ENCODE measurements at places on chromosomes 3 and 15.

DNA sequence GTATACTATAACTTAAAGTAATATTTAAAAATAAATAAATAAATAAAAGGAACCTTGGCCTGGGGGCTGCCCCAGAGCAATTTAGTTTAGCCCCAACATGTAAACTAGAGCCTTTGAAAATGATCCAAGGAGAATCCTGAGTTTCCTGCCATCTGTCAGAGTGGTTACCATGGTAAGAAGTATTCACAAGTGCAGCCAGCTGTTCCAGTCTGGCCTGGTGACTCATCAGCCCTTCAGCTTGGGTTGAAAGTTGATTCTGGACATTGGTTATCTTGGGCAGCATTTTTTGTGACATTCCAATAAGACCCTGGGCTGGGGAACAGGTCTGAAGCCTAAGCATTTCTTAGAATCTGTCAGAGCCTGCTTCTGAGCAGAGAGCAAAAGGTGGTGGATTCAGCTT, 72.7 kb upstream of the LRTM1 start:
- peak; percentile 7 for DNase-seq

DNA sequence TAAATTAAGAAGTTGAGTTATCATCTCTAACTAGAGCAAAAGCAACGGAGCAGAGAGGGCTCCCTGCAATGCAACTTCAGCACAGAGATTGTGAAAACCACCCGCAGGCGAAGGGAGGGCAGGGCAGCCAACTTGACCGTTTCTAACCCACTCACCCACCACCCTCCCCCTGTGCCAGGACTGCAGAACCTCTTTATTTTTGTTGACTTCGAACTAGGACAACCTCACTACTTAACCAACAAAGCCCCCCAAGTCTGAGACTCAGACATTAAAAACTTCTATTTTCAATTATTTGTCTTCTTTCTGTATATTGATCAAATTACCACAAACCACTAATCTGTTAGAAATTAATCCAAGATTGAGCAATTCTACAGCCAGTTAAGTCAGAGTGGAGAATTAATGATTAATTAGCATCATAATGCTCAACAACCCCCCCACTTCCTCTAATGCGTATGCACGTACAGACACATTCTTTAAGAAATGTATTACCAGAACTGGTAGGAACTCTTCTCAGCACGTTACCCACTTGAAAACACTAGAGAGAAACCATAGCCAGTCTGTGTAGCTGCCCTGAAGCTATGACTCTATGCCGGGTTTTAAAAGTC, 2.0 kb downstream of the MGLL start:
- DNase-seq: no peak

GRCh38 chr3:175346573-175347356, 487.6 kb downstream of the NAALADL2 start:
- DNase-seq: peak; percentile 57

- DNase-seq: no peak
These were observed 352.5 kb upstream of the C2CD4B start for GRCh38 chr15:62517541-62517940.

DNA sequence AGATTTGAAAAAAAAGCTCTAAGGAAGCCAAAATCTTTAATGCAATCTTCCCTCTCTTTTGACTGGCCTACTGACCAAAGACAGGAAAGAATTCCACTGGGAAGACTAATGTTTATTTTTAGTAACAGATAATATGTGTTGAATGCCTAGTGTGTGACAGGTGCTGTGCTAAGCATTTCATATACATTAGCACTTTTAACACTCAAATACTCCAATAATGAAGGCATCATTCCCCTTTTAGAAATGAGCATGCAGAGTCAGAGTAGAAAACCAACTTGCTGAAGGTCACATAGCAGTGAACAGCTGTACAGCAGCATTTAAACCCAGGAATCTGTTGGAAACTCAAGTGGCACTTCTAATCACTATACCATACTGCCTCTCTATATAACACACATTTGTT, 170.6 kb downstream of the MINAR1 start:
- DNase-seq: no peak

- no peak for DNase-seq
These were observed 1070.4 kb upstream of the CFAP20DC start for GRCh38 chr3:60120245-60120644.

DNA sequence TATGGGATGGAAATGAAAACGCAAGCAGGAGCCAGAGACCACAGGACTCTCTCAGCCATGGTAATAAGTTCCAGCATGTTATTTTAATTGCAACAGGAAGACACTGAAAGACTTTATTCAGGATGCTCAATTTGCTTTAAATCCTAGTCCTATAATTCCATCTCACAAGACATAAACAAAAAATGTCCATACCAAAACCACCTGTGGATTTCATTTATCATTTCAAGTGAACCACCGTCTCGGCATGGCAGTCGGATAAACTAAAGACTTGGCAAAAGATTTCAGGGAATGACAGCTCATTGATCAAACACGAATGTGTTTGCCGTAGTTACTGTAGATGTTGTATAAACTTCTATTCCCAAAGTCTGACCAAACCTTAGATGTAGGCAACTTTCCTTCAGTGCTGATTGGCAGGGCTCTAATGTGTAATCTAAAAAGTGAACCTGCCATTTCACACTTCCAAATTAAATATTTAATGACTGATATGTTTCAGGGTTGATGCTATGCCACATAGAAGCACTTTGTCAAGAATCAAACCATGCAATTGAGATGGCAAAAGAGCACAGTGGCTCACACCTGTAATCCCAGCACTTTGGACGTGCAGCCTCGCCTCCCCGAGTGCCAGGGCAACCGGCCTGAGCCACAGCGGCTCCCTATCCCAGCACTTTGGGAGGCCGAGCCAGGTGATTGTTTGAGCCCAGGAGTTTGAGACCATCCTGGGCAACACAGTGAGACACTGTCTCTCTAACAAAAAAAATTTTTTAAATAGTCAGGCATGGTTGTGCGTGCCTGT, 331.7 kb downstream of the MAGI1 start:
- no peak for DNase-seq

- DNase-seq: no peak
These were observed 89.0 kb downstream of the C3orf85 start for GRCh38 chr3:109225516-109225915.

DNA sequence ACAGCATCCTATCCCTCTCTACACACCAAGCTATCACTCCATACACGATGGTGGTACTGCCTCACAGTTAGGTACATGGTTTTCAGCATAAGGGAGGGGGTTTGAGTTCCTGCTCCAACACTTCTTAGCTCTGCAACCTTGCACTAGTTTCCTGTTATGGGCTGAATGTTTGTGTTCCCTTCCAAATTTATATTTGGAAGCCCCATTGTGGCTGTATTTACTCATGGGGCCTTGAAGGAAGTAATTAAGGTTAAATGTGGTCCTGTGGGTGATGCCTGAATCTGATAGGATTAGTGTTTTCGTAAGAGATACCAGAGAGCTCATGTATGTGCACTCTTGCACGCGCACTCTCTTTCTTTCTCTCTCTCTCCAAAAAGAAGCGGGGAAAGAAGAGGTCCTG, 259.4 kb downstream of the RORA start:
- DNase-seq: no peak

DNA sequence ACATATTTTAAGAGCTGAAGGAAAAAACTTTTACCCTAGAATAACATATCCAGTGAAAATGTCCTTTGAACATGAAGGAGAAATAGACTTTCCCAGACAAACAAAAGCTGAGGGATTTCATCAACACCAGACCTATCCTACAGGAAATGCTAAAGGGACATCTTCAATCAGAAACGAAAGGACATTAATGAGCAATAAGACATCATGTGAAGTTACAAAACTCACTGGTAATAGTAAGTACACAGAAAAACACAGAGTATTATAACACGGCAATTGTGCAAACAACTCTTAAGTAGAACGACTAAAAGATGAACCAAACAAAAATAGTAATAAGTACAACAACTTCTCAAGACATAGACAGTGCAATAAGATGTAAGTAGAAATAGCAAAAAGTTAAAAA, 3.5 kb upstream of the ZSCAN2 start:
- DNase-seq: no peak

DNA sequence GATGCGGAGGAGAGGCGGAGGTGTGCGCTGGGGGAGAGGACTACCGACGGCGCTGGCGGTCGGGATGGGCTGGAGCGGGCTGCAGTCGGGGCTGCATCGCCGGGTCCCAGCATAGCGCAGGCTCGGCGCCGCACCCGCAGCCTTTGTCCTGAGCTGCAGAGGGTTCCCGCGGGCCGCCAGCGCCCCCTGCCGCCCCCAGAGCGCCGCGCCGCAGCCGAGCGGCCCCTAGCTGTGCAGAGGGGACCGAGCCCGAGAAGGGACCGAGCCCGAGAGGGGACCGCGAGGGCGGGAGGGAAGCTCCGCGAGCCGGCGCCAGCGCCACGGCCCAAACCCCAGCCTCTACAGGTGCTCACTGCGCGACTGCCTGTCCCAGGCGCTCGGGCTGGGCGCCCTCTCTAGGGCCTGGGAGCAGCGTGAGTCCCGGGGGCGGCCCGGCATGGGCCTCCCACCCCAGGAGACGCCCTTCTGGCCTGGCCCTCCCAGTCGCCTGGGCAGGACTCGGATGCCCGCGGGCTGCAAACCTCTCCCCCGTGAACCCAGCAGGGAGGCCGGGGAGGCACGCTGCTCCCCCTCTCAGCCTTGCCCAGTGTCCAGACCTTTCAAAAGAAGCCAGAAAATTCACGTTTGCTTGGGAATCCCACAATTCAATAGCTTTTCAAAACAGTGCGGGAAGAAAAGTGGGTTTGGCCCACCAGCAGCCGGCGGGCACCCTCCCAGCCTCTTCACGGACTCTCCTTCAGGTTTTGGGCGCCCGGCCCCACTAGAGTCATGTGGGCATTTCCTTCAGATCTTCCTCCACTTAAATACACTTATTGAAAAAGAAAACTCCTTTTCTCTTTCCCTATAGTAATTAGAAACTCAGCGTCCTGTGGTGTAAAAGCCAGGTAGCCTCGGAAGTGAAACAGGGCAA, 134.7 kb downstream of the TPRA1 start:
- peak; percentile 71 for DNase-seq

GRCh38 chr15:61157933-61158332, 71.2 kb downstream of the RORA start:
- DNase-seq: no peak

DNA sequence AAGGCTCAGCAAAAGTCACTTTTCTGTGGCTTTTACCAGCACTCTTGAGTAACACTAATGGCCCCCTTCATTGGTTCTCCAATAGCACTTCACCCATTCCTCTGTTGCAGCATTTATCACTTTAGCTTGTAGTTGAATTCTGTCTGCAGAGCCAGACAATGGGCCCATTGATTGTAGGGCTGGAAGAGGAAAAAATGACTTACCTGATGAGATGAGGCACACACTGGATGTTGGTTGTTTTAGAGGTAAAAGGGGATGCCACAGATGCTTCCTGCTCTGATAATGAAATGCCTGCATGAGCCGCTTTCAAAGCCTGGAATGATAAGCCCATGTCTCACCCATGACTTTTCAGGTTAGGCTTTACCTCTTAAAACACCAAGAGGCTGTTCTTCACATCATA, 64.3 kb downstream of the PLAAT1 start:
- DNase-seq: no peak

GRCh38 chr3:54274607-54275006, 152.3 kb downstream of the CACNA2D3 start:
- no peak for DNase-seq

DNA sequence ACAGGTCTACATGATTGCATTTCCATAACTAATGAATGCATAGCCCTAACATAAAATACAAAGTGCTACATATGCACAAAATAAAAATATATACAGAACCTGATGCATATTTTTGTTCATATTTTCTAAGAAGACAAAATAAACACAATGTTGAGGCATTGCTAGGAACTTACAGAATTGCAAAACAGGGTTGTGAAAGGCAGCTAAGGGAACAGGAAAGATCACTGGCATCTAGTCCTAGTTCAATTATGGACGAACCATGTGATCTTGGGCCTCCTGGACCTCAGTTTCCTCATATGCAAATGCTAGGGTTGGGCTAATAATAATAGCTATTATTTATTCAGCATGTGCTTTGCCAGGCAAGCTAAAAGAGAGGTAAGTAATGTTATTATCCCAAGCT, 15.5 kb upstream of the NCEH1 start:
- DNase-seq: no peak

GRCh38 chr3:5248822-5249221, 61.3 kb downstream of the EDEM1 start:
- no peak for DNase-seq

DNA sequence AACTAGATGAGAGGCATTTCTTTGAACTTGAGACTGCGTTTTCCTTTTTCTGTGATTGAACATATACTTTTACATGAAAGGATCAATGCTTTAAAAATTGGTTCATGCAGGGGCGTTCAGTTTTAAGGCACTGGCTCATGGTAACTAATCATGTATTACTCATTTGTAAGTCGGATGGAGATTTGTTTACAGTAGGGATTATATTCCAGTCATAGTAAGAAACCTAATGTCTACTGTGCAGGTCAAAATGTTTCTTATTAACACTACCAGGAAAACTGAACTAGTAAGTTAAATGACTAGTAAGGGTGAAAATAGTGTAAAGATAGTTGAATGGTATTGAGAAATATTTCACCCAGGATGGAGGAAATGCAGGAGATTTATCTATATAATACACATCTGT, 258.8 kb upstream of the GBE1 start:
- no peak for DNase-seq

- DNase-seq: no peak
These were observed 85.9 kb downstream of the NCEH1 start for GRCh38 chr3:172624999-172625398.

GRCh38 chr15:31792611-31793199, 237.6 kb upstream of the CHRNA7 start:
- DNase-seq: no peak

DNA sequence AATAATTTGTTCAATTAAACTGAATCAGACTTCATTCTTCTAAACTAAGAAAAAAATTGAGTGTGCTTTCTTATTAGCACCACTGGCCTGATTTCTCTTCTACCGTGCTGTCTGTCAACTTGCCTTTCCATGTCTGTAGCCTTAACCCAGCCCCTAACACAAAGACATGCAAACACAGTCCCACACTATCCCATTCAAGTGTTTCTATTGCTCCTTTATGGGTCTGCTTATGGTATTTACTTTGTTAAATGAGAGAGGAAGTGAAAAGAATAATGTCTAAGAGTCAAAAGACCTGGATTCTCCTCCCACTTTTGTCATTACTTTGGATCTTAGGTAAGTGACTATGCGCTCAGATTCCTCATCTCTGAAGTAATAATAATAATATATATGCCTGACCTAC, 55.3 kb downstream of the GTF2E1 start:
- DNase-seq: no peak

DNA sequence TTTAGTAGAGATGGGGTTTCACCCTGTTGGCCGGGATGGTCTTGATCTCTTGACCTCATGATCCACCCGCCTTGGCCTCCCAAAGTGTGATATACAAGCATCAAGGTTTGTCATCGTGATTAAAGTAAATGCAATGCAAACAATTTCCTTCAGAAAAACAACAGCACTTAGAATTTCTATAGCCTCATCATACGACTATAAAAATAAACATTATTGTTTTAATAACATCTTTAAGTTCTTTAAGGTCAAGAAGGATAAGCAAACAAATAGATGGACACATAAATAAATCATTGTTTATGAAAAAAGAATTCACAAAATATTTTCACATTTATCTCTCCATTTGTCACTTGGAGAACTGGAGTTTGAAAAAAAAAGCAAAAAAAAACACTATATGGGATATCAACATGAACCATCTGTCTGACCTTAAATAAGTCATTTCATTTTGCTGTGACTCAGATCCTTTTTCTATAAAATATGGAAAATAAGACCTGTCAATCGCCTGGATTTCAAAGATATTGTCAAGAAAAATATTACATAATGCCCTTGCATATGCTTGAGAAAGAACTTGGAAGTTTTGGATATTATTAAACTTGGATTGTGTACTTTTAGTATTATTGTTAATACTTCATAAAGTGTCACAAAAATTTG, 642.0 kb upstream of the KCNMB2 start:
- no peak for DNase-seq
